ENCODE measurements at places on chromosomes 16 and 17.
A peak's percentile ranks its signal among the peaks of the same experiment; 100 is the strongest.

DNA sequence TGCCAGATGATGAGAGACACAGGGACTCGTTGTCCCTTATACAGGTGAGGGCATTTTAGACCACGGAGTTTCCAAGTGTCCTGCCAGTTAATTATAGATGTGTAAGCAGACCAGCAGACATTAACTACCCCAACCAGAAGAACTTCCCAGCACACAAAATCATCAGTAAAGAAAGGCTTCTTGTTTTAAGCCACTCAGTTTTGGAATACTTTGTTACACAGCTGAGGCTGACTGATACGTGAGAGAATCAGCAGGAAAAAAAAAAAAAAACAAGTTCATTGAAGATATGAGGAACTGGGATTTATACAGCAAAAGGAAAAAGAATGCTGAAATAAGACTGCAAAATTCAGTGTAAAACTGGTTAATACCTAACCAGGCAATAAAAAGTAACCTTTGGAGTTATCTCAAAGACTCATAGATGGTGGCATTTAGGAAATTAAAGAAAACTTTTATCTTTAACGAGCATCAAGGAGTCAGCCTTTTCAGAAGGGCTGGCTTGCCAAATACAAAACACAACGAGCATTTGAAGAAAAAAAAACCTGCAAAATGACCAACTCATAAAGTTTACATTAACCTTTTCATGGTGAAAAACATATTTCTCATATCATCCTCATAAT lies 28.1 kb downstream of the TMEM238L start:
- DNase-seq, result no peak

- peak; percentile 4 for DNase-seq
These were observed 48.7 kb upstream of the WSB1 start for GRCh38 chr17:27245230-27245696.

- DNase-seq, result peak; percentile 18
These were observed 611 bp downstream of the RRAD start for GRCh38 chr16:66924527-66925321.

- no peak for DNase-seq
These were observed 1736.9 kb downstream of the TP53TG3F start for GRCh38 chr16:35196313-35196712.

DNA sequence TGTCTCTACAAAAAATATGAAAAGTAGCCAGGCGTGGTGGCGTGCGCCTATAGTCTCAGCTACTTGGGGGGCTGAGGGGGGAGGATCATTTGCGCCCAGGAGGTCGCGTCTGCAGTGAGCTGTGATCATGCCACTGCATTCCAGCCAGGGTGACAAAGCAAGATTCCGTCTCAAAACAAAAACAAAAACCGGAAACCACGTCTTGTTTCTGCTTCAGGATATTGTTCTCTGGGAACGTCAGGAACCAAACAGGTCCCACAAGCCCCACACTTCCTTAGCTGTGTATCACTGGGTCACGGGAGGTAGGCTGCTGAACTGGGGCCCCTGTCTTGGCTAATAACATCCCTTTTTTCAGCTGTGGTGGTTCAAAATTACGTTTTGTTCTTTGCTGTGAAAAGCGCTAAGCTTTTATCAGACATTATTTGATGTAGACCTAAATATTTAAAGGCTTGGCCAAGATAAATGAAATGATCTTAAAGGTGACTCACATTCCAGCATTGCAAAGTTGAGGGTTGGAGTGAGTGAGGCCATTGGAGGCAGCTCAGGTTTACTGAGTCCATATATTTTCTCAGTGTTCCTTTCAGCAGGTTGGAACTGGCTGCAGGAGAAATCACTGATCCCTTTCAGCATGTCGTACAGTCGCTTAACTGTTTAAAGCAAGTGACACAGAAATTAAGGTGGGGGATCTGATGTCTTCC lies 16.4 kb upstream of the SEC14L1 start:
- no peak for DNase-seq

DNA sequence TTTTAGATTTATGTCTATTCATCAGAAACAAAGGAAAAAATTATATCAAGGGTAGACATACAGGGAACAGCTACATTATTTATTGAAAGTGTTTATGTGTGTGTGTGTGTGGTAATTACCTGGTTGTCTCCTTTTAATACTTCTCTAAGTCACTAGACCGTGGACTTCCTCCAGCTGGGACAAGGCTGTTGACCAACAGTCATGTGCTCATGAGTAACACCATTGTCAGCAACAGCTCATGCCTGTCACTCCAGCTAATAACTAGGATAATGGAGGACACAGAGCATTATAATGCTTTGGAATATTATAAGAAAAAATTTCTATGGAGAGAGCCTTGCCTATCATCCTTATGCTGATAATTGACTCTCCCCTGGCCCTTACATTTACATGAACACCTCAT lies 125.3 kb upstream of the SALL1 start:
- DNase-seq, result no peak

DNA sequence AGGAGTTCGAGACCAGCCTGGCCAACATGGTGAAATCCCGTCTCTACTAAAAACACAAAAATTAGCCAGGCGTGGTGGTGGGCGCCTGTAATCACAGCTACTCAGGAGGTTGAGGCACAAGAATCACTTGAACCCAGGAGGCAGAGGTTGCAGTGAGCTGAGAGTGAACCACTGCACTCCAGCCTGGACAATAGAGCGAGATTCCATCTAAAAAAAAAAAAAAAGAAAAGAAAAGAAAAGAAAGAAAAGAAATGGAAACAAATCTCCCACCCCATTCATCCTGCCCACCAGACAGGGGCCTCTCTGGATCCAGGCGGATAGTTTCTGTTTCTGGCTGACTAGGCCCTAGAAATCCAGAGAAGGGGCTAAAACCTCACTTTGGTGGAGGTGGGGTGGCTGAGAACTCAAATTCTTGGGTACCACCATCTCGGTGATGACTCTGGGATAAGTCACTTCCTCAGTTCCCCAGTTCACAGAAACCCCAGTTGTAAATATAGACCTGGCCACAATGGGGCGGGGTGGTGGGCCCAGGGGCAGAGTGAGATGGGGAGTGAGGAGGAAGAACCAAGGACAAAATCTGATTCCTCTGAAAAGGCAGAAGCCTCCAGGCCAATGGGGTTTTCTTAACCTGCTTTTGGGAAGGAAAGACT lies 22.2 kb downstream of the SOCS1 start:
- DNase-seq, result peak; percentile 38

DNA sequence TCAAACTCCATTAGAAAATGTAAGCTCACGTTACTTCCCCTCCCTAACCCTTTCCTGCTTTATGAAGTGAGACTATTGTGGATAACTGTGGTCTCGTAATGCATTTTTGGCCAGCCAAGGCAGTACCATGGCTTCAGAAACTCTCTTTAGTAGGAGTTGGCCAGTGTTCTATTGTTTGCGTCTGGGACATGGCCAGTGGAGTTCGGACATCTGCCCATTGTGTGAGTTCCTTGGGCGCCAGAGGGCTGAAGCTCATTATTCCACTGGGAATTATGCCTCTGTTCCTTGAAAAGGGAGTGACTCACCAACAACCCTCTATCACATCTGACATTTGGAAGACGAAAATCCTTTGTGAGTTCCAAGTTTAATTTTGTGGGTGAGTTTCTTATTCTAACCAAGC lies 319.5 kb upstream of the SOX9 start:
- no peak for DNase-seq

GRCh38 chr17:7839190-7839875 lies 5.3 kb downstream of the KDM6B start:
- DNase-seq, result no peak

- DNase-seq, result no peak
These were observed 134.4 kb upstream of the CDH8 start for GRCh38 chr16:62170642-62171041.

- DNase-seq, result no peak
These were observed 3.0 kb upstream of the QPRT start for GRCh38 chr16:29675811-29676643.

DNA sequence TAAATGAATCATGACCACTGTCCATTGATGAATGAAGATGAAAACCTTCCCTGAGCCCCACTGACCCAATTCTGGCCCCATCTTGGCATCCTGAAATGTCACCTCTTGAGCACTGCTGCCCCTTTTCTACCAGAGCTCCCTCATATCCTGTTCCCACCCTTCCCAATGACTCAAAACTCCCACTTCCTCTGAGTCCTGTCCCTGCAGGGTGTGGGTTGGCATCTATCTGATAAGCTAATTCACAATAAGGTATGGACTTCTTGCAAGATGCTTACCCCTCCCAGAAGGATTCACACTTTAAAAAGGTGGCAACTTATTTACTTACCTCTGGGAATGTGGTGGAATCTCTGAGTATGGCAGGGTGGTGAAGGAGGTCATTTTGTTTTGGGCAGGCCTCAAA lies 13.3 kb upstream of the CSNK2A2 start:
- DNase-seq, result no peak

GRCh38 chr16:60041671-60042070 lies 1307.6 kb upstream of the GOT2 start:
- no peak for DNase-seq

- DNase-seq, result no peak
These were observed 16.0 kb upstream of the RHOT1 start for GRCh38 chr17:32126325-32126724.

DNA sequence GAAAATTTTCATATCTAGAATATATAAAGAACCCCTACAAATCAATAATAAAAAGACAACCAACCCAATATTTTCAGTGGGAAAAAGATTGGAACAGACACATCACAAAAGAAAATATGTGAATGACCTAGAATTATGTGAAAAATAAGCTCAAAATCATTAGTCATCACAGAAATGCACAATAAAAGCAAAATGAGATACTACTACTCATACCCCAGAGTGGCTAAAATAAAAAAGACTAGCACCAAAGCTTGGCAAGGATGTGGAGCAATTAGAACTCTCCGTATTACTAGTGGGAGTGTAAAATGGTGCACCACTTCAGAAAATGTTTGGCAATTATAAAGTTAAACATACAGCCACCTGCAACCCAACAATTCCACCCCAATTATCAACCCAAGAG lies 48.0 kb upstream of the CDH5 start:
- DNase-seq, result no peak

GRCh38 chr17:9897372-9897968 lies 7.6 kb downstream of the RCVRN start:
- DNase-seq, result no peak

- DNase-seq, result no peak
These were observed 100.0 kb downstream of the METRNL start for GRCh38 chr17:83179374-83179773.

- DNase-seq, result no peak
These were observed 24.4 kb downstream of the YWHAE start for GRCh38 chr17:1375615-1376014.

DNA sequence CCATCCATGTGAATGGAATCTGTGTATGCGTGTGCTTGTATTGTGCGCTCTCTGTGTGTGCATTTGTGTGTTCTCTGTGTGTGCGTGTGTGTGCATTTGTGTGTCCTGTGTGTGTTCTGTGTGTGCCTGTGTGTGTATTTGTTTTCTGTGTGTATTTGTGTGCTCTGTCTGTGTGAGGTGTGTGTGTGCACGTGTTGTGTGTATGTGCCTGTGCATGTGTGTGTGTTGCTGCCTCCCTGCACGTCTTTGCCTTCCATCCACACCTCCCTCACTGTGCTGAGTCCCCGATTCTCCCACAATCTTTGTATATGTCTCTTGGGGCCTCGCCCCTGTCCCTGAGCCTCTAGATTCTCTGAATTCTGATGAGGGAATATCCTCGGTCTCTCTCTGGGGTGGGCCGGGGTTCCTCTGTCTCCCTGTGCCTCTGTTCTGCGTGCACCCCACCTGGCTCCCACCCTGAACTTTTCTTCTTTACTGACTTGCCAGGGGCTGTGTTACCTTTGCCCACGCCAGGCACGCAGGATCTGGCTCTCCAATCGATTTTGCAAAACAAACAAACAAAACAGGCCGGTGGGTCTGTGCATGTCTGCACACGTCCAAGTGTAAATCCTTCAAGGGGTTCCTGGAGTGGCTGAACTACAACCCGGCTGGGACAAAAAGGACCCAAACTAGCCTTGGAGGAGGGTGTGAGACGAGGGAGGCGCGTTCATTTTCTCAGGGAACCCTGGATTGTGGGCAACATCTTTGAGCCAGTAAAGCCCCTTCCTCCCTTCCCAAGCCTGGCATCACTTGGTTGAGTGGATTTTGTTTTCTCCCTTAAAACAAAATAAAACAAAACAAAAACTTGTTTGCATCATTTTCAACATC lies 8.1 kb upstream of the FOXF1 start:
- no peak for DNase-seq
